ENCODE measurements at places on chromosomes 3 and 15.

GRCh38 chr3:148372206-148372875, 325.4 kb upstream of the AGTR1 start:
- no peak for DNase-seq

DNA sequence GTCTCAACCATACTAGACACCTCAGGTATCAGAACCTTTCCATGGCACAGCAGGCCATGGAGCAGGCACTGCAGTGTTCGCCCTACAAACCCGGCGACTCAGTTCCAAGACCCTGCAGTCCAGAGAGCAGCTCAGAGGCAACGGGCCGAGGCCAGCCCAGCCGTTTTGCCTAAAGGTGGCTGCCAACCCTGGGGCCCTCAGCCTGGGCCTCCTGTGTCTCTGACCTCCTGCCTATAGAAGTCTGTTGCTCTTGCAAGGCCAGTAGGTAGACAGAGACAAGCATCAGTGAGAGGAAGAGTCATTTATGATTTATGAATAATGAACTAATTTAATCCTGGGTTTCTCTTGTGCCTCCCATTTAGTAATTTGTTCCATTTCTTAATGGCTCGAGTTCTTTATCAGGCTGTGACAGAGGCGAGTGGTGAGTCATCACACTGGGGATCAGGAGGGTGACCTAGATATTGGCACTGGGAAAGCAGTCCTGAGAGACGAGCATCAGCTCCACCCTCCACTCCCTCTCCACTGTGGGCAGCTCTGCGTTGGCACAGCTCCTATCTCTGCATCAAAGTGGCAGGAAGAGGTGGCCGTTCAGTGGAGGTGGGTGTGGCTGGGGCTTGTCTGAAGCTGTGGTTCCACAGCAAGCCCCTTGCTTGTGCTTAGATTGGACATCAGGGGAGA, 79.8 kb downstream of the ABHD5 start:
- no peak for DNase-seq

DNA sequence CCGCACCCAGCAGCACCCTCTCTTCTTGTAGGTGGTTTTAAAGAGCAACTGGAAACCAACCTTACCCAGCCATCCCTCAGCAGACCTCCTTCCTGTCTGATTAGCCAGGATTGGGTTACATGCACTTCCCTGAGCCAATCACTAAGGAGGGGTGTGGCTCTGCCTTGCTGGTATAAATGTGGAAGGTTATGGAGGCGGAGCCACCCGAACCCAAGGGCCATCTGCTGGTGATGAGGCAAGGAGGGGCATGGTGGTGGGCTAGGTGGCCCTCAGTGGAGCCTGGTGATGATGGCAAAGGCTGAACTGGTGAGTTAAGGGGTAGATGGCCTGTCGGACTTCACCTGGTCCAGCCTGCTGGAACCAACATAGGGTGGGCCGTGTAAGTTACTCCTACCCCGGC, 39.8 kb downstream of the CCDC33 start:
- DNase-seq, result no peak

DNA sequence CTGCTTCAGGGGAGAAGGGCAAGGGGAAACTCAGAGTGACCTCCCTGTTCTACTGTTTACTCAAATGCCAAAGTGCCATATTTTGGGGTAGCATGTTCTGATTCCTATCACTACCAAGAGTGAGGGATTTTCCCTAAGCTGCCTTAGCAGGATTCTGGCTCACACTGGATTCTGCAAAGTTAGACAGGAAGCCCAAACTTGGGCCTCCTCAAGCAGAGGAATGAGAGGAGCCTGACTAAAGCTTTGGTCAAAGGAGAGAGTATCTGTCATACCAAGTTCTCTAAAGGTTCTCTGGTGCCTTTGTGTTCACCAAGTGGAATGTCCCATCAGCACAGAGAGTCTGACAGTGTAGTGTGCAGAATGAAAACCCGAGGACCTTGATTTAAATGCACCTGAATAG, 8.8 kb upstream of the RARB start:
- no peak for DNase-seq

GRCh38 chr3:81929697-81930096, 168.3 kb upstream of the GBE1 start:
- no peak for DNase-seq

Measured in C1 segment of cervical spinal cord (tissue), 14 donors.